Stimulated activated CD4-positive, alpha-beta T cell treated with anti-CD3 and anti-CD28 coated beads, Interleukin-1b, Interleukin-23, amount 100 ng/mL, for 1 hour (primary cell): ENCODE measurements at places on chromosomes 6 and 20.

DNA sequence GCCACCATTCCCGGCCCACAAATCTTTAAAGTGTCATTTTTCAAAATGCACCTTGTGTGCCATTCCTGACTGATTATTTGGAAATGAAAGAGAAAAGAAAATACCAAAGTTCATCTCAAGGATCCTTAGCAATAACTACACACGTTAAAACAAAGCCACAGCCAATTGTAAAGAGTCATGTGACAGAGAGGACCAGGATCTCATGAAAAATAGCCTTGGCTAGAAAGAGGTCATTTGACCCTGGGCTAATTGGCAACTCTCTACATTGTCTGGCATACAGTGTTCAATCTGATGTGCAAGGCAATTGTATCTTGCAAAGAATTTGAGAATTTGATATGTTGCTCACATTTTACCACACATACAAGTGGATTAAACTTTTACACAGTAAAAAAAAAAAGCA is 31.6 kb upstream of the HLA-G start:
- no peak for DNase-seq

- DNase-seq: no peak
These were observed 93.7 kb upstream of the PTPN1 start for GRCh38 chr20:50416269-50417022.

DNA sequence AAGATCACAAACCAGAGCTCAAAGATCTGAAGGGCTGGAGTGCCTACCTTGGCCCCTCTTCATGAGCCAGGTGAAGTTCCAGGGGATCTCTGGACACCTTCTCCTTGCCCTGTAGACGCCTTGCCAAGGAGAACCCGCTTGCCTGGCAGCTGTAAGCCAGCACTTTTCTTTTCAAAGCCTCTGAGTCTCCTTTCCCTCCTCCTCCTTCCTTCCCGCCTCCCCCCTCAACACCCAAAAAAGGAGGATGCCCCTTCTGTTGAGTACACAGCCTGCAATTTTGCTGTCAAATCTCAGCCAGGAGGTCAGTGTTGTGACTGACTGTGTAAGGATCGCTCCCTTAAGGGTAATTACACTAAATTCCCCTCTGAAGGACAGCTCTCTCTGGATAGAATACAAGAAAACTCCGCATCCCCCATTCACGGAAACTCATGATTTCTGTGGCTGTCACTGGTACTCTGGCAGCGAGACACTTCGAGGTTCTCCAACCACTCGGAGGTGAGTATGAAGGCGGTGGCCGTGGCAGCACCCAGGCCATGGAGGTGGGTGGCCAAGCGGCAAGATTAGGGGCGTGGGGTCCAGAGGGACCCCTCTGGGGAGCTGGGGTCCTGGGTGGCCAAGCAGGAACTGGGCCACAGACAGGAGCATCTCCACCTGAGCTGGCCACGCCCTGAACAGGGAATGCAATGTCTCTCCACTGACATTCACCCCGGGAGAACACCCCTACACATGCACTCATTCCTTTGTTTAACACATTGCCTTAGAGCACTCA is 23.2 kb upstream of the FOXP4 start:
- no peak for DNase-seq

DNA sequence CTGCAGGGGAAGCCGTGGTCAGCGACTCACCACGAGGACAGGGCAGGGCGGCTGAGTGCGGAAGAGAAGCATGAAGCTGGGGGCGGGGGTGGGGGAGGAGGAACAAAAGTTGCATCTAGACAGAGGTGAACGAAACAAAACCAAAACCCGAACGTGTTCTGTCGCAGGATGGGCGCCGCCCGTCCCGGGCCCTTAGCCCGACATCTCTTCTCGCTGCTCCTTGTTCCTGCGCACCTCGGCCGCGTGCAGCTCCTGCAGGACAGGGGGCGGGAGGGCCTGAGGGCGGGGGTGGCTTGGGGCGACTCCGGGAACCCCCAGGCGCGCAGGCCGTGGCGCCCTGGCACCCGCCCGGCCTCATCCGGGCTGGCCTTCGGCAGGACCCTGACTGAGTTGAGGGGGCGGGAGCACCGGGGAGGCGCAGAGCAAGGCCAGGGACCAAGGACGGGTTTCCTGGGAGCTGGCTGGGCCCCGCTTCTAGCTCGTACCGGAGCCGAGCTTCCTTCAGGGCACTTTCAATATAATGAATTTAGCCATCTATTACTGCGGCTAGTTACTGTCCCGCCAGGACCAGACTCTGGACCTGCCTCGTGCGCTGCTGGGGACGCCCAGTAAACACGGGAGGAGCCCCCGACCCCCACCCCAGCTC is 12.0 kb downstream of the STMN3 start:
- DNase-seq: no peak

- DNase-seq: no peak
These were observed 41.6 kb upstream of the NOX3 start for GRCh38 chr6:155497273-155497672.

- no peak for DNase-seq
These were observed 33.1 kb upstream of the HINT3 start for GRCh38 chr6:125923366-125923877.

DNA sequence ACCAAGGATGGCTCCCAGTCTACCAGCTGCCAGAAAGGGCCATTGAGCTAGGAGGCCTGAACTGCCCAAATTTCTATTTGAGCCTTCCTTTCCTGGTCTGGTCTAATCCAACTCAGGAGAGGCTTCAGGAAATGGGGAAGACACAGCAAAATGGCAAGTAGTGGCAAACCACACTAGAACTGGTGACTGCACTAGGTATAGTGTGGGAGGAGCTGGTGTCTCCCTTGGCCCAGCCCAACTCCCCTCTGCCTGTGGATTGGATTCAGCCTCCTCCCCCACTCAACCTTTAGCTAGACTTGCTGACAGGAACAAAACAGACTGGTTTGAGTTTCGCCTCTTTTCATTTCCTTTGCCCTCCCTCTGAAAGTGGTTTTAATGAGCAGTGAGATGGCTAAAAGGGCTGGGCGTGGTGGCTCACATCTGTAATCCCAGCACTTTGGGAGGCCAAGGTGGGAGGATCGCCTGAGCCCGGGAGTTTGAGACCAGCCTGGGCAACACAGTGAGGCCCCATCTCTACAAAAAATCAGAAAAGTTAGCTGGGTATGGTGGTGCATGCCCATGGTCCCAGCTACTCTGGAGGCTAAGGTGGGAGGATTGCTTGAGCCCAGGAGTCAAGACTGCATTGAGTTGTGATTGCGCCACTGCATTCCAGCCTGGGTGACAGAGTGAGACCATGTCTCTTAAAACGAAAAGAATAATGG is 17.5 kb downstream of the MRPS18A start:
- DNase-seq: no peak

DNA sequence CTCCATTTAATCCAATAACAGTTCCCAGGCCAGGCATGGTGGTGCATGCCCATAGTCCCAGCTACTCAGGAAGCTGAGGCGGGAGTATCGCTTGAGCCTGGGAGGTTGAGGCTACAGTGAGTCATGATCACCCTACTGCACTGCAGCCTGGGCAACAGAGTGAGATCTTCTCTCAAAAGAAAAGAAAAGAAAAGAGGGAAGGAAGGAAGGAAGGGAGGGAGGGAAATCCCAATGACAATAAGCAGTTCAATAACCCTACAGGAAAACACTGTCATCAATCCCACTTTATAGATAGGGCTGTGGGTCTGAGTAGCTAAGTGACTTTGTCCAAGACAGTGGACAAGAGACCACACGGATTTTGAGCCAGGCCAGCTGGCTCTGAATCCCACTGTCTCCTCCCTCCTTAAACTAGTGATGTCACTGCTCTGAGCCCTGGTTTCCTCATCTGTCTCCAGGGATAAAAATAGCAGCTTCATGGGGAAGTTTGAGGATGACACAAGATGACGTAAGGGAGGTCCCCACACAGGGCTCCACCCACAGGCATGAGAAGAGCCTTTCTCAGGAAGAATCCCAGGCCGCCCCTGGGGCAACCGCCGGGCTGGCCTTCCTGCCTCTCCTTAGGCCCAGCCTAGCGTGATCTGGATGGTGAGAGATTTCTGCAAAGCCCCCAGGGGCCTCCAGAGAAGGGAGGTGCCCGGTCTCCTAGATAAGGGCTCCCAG is 7.2 kb upstream of the TRIB3 start:
- no peak for DNase-seq

DNA sequence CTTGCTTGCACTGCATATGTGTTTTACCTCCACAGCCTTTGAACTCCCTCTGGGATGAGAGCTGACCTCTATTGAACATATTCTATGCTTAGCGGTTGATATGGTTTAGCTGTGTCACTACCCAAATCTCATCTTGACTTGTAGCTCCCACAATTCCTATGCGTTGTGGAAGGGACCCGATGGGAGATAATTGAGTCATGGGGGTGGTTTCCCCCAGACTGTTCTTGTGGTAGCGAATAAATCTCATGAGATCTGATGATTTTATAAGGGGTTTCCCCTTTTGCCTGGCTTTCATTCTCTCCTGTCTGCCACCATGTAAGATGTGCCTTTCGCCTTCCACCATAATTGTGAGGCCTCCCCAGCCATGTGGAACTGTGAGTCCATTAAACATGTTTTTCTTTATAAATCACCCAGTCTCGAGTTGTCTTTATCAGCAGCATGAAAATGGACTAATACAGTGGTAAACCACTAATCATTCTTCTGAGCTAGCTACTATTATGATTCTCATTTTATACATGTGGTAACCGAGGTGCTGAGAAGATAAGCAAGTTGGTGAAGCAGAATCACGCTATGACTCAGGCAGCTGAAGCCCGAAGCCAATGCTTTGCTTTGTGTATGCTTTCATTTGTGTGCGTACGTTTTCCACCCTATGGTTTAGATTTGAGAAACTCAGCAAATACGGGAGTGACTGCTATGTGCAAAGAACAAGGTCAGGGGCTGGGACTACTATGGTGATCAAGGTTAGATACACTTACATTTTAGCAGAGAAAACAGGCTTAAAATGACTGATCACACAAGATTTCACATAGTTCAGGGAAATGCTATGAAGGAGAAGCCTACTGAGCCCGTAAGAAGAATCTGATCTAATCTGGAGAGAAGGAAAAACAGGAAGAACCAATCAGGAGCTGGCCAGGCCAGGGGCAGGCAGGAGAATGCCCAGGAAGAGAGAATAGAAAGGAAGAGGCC is 363.5 kb downstream of the ESR1 start:
- no peak for DNase-seq

DNA sequence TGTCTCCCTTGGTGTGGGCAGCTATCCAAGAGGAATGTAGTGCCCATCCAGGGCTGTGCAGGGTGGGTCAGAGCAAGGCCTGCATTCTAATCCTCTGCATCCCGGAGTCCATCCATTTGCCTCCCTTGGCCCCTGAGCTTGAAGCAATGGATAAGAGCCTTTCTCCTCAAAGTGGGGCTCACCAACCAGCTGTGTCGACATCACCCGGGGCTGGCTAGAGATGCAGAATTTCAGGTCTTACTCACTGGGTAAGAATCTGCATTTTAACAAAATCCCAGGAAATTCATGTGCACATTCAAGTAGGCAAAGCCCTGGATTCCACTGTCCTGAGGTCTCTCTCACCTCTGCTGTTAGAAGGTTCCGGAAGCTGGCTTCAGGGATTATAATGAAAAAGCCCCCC is 95.3 kb downstream of the MDGA1 start:
- no peak for DNase-seq

DNA sequence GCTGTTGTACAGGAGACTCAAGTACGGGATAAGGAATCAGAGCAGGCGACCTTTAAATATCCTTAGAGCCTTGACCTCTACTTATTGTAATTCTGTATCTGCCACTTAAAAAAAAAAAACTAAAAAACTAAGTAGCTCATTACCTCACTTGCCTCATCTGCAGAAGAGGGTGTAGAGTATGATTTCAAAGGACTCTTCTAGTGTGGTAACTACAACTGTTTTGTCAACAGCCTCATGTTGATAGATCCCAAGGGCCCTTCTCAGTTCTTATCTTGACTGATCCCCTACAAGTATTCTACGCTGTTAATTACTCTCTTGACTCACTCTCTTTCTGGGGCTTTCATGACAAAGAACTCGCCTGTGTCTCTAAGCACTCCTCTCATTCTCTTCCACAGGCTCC is 16.7 kb upstream of the PDYN start:
- DNase-seq: no peak

DNA sequence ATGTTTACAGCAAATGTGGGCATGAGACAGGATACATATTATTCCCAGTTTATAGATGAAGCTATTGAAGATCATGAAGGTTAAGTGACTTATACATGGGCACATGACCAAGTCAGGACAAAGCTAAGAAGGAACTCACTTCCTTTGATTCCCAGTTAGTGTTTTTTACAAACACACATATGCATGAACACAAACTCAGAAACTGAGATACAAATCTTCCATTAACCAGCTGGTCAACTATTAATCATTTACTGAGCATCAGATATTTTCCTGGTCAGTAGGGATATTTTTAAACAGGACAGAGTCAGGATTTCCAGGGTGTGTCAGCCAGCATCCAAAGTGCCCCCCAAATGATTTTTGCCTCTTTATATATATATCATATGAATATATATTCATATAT is 222.2 kb downstream of the OGFRL1 start:
- DNase-seq: no peak

- DNase-seq: no peak
These were observed 11.9 kb downstream of the ZNF335 start for GRCh38 chr20:45959956-45960630.

DNA sequence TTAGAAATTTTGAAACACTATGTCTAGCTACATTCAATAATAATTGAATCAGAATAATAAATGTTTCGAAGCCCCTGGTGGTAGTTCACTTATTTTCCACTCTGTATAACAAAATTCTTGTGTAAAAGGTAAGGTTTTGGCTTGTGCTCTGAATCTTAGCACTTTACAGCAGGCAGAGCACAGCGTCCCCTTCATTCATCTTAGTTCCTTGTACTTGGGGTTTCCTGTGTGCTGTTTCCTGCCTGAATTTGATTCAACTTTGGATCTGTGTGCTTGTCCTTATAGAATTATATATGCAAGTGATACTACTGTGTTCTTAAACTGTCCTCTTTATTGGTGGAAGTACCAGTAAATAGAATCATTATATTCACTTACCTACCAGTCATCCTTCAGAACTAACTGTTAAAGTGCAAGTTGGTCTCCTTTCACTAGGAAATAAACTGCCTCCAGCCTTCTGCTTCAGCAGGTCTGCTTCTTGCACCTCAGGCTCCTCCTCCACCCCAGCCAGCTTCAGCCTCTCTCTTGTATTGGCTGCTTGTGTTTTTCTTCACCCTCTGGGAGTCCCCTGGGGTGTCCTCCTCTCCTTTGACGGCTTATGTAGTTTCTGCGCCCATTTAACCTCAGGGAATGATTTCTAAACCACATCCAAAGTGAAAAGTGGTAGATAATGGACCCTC is 28.8 kb upstream of the TULP4 start:
- DNase-seq: no peak

DNA sequence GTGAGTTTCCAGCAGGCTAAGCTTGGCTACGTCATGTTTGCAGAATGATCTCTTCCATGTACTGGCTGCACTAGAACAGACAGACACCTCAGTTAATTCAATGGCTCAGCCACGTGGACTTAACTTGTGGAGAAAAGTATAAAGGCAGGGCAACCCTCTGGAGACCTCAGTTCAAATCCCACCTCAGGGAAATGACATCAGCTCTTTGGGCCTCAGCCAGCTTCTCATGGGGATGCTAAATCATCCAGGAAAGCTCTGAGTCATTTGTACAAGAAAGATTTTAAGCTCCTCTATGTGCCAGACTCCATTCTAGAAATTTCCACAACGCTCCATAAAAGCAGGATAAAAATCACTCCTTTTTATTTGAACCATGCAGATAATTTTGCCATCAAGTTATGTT is 128.5 kb upstream of the SALL4 start:
- no peak for DNase-seq

GRCh38 chr6:120473804-120474203 is 860.5 kb downstream of the TBC1D32 start:
- DNase-seq: no peak
